GM13976 (cell line): ENCODE measurements at places on chromosomes 6 and 20.
A peak's percentile ranks its signal among the peaks of the same experiment; 100 is the strongest.

DNA sequence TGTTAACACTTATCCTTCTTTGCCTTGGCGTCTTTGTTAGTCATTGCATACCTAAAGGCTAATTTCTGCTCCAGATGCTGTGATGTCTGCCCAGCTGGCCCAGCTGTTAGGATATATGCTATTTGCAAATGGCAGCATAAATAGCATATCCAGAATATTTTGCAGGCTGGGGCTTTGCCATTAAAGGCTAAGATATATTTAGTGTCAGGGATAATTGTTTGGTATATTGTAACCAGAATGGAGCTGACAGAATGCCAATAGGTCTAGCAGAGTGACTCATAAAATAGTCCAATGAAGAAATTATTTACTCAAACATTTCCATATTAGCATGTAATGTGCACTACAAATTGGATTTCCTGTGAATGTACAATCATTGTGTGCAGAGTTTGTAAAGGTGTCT is 584.1 kb upstream of the FLRT3 start:
- no peak for DNase-seq

DNA sequence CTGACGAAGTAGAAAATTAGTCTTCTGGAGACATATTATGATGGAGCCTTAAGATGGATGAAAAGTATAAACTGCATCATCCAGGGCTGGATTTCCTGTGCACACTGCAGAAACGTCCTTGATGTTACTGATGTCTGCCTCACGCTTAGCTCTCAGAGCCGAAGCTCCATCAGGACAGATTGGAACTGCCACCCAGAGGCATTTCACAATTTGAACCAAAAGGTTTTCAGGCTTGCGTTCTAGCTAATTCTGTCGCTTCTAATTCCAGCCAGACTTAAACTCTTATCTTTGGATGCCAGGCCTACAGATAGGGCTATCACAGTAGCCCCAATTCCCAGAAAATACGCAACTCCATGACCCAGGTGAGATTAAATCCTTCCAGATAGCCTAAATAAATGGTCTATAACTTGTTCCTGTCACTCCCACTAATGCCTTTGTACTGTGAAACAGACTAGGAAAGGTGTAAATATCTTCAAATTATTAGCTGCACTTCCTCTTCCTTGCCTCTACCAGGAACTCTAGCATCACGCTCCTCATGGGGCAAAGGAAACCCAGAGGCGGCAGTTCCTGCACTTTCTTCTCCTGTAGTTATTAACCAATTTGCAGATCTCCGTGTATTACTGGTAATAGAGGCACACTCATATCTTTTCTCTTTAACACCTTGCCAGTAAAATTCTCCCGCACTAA is 634.6 kb downstream of the PRKN start:
- no peak for DNase-seq

DNA sequence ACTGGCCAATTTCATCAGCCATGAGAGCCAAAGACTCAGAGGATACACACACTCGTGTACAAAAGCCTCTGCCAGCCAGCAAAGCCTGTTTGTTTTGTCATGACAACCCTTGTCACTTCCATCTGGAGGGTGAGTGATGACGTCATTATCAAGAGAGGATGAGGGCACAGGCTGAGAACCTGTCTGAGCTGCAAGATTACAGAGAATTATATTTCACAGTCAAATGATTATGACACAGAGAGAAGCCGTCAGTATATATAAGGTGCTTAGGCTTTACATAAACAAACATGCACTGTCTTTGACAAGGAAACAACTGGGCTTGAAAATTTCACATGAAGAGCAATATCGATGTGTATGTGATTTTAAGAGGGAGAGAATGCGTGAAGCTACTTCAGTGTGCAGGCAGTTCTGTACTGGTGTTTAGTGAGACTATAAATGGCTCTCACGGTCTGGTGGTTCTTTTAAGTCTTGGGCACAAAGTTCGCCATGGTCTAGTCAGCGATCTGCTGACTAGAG is 36.5 kb upstream of the BCLAF1 start:
- no peak for DNase-seq

GRCh38 chr6:445571-446417 is 54.2 kb downstream of the IRF4 start:
- DNase-seq = no peak

DNA sequence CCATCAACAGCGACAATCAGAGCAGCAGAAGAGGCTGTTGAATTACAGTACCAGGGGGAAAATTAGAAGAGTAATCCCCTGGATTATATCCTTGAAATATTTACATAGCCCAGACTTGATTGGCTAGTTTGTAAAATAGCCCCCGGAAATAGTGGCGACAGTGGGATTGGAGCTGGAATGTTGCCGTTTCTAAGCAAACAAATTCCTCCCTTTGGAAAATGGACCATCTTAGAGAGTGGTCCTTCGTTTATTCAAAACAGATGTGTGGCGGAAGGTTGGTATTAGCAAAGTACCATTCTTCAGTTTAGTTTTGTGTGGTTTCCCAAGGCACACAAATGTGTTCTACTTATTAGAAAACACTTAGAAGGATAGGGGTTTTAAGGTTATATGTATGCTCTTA is 4.5 kb upstream of the EPB41L2 start:
- DNase-seq = no peak

DNA sequence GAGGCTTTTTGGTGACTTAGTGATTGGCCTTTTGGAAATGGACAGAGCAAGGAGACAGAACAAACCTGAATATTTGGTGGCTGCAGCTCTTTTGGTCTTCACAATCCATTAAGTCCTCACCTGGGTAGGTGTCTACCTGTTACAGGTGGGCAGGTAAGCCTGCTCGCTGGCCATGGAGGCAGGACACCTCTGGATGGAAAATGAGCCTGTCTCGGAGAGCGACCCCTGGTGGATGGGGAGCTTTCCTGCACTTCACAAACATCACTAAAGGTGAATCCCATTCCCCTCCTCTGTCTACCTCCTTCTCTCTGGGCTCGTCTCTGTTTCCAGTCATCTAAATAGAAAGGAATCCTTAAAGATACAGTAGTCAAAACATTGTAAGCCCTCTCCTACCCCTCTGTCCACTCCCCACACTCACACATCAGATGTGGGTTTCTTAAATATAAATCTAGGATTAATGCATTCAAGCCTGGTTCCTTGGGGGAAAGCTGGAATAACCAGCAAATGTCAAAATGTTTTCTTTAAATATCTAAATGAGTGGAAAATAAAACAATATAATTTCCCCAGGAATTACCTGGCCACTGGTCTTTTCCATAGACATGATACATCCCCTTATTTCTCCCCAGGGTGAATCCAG is 304.9 kb downstream of the CDH26 start:
- DNase-seq = peak; percentile 62

GRCh38 chr20:21559305-21559704 is 45.4 kb upstream of the NKX2-2 start:
- peak; percentile 35 for DNase-seq

DNA sequence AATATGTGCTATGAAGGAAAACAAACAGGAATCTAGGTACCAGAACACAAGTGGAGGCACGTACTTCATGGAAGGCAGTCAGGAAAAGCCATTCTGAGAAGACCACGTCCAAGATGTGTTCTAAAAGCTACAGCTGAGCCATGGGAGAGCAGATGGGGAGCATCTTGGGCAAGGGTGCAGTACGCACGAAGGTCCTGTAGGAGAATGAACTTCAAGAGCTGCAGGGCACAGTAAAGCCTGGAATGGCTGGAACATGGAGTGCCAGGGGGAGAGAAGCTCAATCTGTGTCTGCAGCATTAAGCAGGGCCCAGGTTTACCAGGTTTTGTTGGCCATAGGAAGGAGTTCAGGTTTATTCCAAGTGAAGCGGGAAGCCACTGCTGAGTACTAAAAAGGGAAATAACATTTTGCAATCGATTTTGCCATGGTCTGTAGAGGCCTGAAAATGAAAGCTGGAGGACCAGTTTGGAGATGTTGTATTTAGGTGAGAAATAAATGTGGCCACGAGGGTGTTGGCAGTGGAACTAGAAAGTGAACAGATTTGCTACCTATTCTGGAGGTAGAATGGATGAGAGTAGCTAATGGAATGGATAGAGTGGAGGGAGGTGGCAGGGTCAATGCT is 29.9 kb downstream of the ADTRP start:
- no peak for DNase-seq

GRCh38 chr6:125596020-125596419 is 153.4 kb upstream of the HEY2 start:
- no peak for DNase-seq

GRCh38 chr6:119124079-119124824 is 45.8 kb upstream of the FAM184A start:
- no peak for DNase-seq

DNA sequence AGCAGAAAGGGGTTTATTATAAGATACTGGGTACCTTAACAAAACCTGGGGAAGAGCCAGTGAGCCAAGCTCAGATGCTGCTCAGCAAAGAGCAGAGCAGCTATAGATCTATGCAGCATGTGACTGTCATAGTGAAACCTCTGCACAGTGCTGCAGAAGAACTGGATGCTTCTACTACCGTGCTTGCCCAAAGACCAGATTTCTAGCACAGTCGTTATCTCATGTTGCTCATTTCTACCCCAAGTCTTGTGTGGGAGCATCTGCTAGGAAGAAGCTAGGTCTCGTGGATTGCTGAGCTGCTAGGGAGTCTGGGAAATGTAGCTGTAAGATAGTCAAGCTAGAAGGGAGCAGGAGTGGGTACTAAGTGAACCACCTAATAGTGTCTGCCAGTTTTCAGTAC is 31.7 kb upstream of the GNRH2 start:
- no peak for DNase-seq

DNA sequence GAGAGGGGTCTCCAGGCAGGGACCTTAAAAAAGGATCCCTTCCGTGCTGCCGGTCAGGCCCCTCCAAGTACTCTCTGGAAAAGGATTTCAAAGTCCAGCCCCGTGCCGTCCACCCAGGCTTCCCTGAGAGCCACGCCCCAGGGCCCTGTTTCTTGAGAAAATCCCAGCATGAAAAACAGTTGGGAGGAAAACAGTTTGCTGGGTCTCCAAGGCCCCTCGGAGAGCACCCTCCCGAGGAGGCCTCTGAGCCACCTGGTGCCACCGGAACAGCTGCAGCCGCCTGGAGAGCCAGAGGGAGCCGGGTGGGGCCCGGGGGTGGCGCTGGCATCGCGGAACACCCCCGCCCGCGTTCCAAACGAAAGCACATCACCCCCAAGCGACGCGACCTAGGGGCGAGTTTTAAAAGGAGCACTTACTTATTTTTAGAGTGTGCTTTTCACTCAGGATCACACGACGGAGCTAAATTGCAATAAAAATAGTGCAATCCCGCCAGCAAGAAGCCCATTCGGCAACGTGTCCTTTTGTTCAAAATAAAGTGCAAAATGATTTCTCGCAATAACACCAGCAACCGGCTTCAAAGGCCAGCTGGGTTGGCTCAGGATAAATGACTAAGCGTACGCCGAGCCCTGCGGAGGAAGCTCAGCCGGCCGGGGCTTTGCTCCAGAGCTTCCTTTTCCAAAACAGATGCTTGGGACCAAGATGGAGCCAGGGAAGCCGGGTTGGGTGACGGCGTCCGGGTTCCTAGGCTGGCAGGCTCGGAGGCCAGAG is 64.2 kb downstream of the YTHDF1 start:
- DNase-seq = no peak

DNA sequence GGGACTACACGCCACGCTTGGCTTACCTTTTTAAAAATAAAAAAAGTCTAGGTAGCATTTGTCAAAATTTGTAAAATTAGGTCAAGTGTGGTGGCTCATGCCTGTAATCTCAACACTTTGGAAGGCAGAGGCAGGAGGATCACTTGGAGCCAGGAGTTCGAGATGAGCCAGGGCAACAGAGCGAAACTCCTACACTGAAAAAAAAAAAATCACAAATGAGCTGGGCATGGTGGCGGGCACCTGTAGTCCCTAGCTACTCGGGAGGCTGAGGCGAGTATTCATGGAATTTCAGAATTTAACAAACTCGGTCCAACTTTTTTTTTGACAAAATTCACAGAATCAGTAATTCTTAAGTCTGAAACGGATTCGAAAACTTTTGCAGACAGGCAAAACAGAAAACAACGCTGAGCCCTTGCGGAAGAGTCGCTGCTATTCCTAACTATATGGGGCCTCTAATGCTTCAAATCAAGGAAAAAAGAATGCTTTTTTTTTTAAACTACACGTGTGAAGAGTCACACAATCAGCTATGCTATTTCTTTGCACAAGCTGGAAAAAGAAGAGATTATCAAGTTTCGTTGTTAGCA is 62.9 kb downstream of the GTF2H5 start:
- DNase-seq = no peak

DNA sequence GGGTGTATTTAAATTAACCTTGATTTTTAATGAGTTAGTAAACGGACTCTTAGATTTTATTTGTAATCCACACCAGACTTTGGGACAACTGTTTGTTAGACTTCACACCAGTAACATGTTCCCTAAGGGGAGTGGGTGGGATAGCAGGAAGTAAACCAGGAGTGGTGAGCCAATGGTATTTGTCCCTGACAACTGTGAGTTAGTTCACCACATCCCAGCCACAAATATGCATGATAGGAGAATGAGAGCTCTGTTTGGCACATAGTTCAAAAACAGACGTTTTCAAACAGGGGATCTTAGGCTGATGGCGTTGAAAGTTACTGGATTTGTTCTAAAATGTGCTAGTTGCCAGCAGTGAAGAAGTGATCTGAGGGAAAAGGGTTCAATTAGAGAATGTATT is 18.7 kb upstream of the COL10A1 start:
- DNase-seq = no peak

DNA sequence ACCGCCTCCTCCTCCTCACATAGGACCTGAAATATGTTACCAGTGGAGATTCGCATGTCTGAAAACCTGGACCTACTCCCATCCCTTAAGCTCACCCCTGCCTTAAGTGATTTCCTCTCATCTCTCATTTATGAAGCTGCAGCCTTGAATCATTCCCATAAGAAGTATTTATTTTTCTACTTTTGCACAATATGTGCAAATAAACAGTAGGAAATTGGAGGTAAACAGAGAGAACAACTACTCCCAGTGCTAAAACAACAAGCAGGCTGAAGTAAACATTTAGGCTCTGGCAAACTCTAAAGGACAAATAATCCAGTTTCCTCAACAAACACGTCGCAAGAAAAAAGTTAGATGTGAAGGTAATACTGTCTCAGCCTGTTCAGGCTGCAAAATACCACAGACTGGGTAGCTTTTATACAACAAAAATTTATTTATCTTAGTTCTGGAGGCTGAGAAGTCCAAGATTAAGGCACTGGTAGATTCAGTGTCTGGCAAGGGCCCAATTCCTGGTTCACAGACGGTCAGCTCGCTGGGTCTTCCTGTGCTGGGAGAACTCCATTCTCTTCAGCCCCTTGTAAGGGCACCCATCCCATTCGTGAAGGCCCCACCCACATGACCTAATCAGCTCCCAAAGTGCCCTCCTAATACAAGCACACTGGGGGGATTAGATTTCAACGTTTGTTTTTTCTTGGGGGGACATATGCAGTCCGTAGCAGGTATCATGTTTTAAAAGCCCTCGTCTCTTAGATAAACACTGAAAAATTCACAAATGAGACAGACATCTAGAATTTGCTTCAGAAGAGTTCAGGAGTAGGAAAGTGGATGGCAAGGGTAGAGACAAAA is 15.6 kb downstream of the SPATA2 start:
- DNase-seq = no peak
